ENCODE measurements at places on chromosomes 12 and 14. TPM values are rescaled to one million over a fixed set of nuclear protein-coding genes. Genes with fewer than 3 reads are reported as not detected.

- H3K27ac ChIP-seq, result peak overlapping the region; percentile 96
- DNase-seq, result peak; percentile 49
- H3K36me3 ChIP-seq, result no peaks in the 10 kb centered on the region
- no peak overlapping the region for H3K4me3 ChIP-seq
- H3K27me3 ChIP-seq, result no peaks in the 10 kb centered on the region
Observed at GRCh38 chr14:68779761-68780323, 13.0 kb downstream of the ZFP36L1 start.

DNA sequence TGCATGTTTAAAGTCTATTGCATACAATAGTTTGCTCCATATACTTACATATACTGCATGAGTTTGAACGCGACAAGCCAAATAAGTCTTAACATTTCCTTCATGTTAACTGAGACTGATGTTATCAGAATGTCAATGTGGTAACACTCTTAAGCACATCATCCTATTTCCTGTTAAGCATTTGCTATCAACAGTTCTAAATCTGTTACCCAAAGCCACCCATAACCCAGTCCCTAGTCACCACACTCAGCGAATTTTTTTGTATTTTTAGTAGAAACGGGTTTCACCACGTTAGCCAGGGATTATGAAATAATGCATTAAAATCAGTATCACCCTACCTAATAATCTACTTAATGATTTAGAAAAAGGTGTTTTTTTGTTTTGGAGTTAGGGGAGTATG lies 39.4 kb downstream of the HNRNPC start:
- DNase-seq, result no peak
- no peaks in the 10 kb centered on the region for H3K27me3 ChIP-seq
- H3K27ac ChIP-seq, result no peak overlapping the region
- H3K4me3 ChIP-seq, result no peak overlapping the region

GRCh38 chr14:103836976-103837725 lies 10.2 kb downstream of the PPP1R13B start:
- H3K27me3 ChIP-seq, result no peaks in the 10 kb centered on the region
- no peak for DNase-seq
- no peaks in the 10 kb centered on the region for H3K36me3 ChIP-seq
- no peak overlapping the region for H3K27ac ChIP-seq
- H3K4me3 ChIP-seq, result no peak overlapping the region

EFS gene
- 42.4 TPM for total RNA-seq

All from uterus (tissue), 4 donors.